Activated CD8-positive, alpha-beta memory T cell treated with anti-CD3 and anti-CD28 coated beads, Interleukin-2, amount 50 U/mL, for 48 hours (primary cell): ENCODE measurements at places on chromosomes 1 and 21.

DNA sequence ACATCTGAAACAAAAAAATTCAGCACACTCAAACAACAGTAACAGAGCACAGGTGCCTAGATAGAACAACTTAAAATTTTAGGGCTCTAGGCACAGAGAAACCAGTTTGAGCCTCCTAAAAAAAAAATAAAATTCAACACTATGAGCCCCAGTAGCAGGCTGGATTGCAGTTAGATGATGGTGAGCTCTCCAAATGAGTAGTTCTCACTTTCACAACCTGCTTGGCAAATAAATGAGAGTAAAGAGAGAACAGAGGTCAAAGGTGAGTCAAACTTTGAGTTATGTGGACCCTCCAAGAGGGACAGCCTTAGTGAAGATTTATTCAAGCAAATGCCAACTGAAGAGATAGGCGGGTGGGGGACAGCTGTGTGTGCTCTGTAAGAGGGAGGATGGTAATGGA, 3.6 kb downstream of the BEND5 start:
- DNase-seq = no peak

DNA sequence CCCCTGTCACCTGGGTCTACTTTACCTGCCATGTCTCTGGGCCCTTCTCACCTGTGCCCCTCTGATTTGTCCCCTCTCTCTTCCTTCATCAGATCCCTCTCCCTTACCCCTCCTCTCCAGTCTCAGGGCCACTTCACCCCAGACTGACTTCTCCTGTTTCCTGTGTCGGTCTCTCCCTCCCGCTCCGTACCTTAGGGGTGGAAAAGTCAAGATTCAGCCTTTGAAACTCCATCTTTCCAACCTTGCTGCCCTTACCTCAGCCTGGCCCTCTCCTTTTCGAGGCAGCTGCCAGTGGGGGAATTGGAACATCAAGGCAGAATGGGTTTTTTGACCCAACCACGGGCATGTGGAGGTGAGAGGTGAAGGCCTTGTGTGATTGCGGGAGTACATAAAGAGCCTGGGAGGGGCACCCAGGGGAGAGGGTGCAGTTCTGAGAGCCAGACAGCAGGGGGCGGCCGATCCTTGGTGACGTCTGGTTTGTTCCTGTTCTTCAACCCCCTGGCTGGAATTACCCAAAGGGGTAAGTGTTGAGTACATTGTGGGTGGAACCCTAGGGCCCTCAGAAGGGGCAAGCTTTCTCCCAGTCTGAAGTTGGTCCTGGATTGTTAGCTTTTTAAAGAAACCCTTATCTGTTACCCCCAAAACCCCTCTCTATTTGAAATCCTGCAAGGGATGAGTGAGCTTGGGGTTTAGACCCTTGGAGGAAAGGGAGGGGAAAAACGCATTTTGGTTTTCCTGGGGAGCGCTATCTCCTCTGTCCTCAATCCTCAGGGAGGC, 12.3 kb upstream of the DMBX1 start:
- peak; percentile 93 for DNase-seq

GRCh38 chr1:99326215-99326949, 62.1 kb downstream of the PLPPR4 start:
- no peak for DNase-seq

- no peak for DNase-seq
Measured at GRCh38 chr1:76303340-76303717, 228.8 kb downstream of the ST6GALNAC3 start.

DNA sequence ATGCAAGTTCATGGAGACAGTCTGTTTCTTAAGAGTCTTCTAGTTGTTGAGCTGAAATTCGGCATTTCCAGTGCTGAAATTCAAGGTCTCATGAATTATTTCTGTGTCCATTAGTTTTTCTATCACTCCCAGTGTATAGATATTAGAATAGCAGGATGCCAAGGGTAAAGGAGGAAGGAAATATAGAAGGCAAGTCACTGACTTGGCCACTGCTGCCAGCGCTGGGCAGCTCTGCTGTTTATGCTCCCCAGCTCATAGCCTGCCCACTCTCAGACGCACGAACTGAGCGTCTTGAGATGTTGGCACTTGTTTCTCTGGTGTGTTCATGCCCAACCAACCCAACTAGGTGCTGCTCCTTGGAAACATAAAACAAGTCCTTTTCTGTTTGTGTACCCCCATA, 110.1 kb downstream of the SLC45A1 start:
- no peak for DNase-seq

DNA sequence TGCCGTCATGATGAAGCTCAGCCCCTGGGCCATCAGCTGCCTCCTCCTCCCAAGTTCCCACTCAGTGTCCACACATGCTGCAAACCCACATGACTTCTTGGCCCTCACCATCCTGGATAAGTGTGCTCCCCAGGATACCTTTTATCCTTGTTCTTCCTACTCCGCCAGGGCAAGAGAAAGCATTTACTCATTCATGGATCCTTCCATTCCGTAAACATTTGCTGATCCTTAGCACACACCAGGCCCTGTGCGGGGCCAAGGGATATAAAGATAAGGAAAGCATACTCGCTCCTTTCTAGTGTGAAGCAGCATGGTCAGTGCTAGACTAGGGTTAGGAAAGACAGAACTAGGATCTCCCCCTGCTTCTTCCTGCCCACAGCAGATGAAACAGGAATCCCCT, 122.1 kb upstream of the HMGB4 start:
- DNase-seq = no peak

GRCh38 chr1:67348586-67349252, 41.0 kb downstream of the IL12RB2 start:
- DNase-seq = no peak

GRCh38 chr1:52651904-52652303, 18.9 kb downstream of the SHISAL2A start:
- DNase-seq = no peak

DNA sequence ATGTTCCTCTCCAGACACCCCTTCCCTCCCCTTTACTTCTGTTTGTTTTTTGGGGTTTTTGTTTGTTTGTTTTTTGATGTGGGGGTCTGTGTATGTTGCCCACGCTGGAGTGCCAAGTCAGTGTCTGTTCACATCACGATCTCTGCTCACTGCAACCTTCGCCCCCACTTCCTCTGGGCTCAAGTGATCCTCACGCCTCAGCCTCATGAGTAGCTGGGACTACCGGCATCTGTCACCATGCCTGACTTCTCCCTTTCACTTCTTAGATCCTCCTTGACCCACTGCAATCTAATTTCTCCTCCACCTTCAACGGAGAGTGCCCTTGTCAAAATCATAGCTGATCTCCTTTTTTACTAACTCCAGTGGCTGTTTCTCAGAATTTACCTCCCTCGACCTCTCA, 100.7 kb upstream of the KIF26B start:
- DNase-seq = no peak

DNA sequence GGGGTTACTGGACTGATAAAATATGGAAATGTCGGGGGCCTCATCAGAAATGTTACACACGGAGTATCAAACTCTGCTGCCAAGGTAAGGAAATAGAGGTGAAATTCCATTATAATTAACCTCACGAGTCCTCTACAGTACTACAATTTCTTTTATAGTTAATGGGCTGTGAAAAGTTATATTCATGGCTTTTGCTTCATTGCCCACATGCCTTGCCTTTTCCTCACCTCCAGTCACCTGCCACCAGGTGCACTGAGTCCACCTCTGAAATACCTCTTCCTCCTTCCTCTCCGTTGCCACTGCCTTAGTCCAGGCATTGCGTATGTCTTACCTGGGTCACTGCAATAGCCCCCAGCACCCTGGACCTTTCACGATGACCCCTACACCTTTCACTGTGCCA, 186.9 kb downstream of the VPS13D start:
- DNase-seq = no peak

GRCh38 chr1:85148524-85149250, 52.1 kb downstream of the SYDE2 start:
- DNase-seq = no peak
